Breast epithelium (tissue), 4 donors: ENCODE measurements at places on chromosomes 13 and 19.

GRCh38 chr19:45786533-45786894, 4.2 kb upstream of the DMPK start:
- no peaks in the 10 kb centered on the region for H3K27me3 ChIP-seq
- peaks cover 28% of the 10 kb centered on the region for H3K4me1 ChIP-seq
- no peak for DNase-seq
- no peak overlapping the region for H3K4me3 ChIP-seq
- H3K36me3 ChIP-seq, result peaks cover 6% of the 10 kb centered on the region

GRCh38 chr13:95420501-95420900, 119.2 kb upstream of the ABCC4 start:
- H3K27ac ChIP-seq, result no peak overlapping the region
- no peak overlapping the region for H3K4me3 ChIP-seq
- no peak for DNase-seq
- H3K36me3 ChIP-seq, result no peaks in the 10 kb centered on the region
- no peaks in the 10 kb centered on the region for H3K27me3 ChIP-seq

GRCh38 chr13:27203854-27204253, 32.2 kb upstream of the USP12 start:
- no peak overlapping the region for H3K27ac ChIP-seq
- no peaks in the 10 kb centered on the region for H3K27me3 ChIP-seq
- H3K4me3 ChIP-seq, result no peak overlapping the region
- DNase-seq, result no peak
- H3K36me3 ChIP-seq, result no peaks in the 10 kb centered on the region
- H3K4me1 ChIP-seq, result no peaks in the 10 kb centered on the region

DNA sequence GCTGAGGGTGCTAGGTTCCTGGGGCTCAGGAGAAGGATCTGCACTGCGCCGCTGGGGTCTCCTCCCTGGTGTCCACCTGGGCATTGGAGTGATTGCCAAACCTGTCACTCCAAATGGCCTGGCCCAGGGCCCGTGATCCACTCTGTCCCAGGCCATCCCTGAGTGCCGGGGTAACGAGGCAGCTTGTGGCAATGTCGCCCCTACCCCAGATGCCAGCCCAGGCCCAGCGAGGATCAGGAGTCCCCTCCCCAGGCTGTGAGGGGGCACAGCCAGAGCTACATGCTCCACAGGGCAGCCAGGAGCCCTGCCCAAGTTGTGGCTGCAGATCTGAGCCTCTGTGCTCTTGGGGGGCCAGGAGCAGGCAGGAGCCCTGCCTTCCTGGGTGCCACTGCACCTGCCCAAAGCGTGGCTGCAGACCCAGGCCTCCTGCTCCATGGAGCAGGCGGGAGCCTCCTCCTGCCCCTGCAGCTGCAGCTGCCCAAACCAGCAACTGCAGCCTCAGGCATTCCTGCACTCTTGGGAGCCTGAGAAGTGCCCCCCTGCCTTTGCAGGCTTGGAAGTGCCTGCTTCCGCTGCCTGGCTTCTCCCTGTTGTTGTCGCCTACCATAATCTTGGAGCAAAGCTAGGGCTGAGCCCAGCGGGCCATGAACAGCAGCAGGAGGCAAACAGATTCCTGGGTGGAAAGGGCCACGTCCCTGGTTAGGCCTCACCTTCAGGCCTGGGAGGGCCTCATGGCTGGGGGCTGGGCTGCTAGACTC, 4.6 kb downstream of the IGFL4 start:
- no peaks in the 10 kb centered on the region for H3K36me3 ChIP-seq
- H3K4me1 ChIP-seq, result peaks cover 7% of the 10 kb centered on the region
- H3K27ac ChIP-seq, result peak overlapping the region; percentile 43
- DNase-seq, result no peak

- H3K27me3 ChIP-seq, result no peaks in the 10 kb centered on the region
- H3K4me3 ChIP-seq, result no peak overlapping the region
- H3K27ac ChIP-seq, result peak overlapping the region; percentile 60
These were observed 16.3 kb downstream of the TEX101 start for GRCh38 chr19:43430976-43431375.

- no peaks in the 10 kb centered on the region for H3K27me3 ChIP-seq
- H3K4me1 ChIP-seq, result no peaks in the 10 kb centered on the region
- H3K36me3 ChIP-seq, result no peaks in the 10 kb centered on the region
- no peak for DNase-seq
- H3K4me3 ChIP-seq, result no peak overlapping the region
These were observed 52.3 kb upstream of the PARP4 start for GRCh38 chr13:24564881-24565280.

DNA sequence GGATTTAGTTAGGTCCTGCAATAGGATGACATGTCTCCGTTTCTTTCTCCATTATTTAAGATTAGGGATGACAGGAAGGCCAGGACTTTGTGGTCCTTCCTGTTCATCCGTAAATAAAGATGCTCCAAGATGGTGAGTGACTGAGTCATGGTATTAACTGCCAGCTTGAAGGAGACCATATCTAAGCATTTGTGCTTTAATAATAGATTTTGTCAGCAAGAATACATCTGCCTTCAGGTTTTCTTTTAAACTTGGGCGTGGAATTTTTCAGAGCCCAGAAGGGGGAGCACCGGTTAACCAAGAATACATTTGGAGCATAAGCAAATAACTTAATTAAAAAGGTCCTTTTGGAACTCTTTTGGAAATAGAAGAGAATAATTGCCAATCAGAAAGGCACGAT, 68.2 kb downstream of the ARHGAP35 start:
- DNase-seq, result no peak
- H3K4me1 ChIP-seq, result peaks cover 4% of the 10 kb centered on the region
- H3K4me3 ChIP-seq, result no peak overlapping the region
- H3K27me3 ChIP-seq, result no peaks in the 10 kb centered on the region
- no peak overlapping the region for H3K27ac ChIP-seq

DNA sequence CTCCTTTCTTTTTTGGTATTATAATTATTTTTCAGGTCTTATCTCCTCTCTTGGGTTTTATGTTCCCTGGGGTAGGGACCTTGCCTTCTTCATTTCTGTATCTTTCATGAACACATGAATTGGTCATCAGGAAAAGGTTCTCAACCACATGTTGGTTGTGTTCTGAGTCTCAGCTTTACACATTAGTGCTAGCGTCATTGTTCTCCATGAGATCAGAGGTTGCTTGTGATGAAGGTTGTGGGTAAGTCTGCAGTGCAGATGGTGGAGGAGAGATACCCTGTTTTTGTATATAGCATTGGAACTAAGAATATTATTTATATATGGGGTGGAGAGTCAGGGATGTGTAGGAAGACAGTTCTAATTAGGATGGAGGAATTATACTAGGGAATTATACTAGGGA, 24.5 kb upstream of the CEACAM8 start:
- no peaks in the 10 kb centered on the region for H3K27me3 ChIP-seq
- no peak overlapping the region for H3K27ac ChIP-seq
- no peak for DNase-seq

- H3K36me3 ChIP-seq, result no peaks in the 10 kb centered on the region
- no peak overlapping the region for H3K4me3 ChIP-seq
- no peaks in the 10 kb centered on the region for H3K4me1 ChIP-seq
- no peaks in the 10 kb centered on the region for H3K27me3 ChIP-seq
- no peak for DNase-seq
- H3K27ac ChIP-seq, result no peak overlapping the region
These were observed 1586.0 kb upstream of the PRR20A start for GRCh38 chr13:55554741-55555140.

DNA sequence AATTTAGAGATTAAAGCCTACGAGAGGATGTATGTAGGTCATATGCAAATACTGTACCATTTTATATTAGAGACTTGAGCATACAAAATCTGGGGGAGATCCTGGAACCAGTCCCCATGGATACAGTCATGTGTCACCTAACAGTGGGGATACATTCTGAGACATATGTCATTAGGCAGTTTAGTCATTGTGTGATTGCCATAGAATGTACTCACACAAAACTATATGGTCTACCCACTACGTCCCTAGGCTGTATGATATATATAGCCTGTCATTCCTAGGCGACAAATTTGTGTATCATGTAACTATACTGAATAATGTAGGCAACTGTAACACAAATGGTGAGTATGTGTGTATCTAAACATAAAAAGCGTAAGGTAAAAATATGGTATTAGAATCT, 62.8 kb downstream of the WDFY2 start:
- no peak overlapping the region for H3K4me3 ChIP-seq
- no peak overlapping the region for H3K27ac ChIP-seq
- DNase-seq, result no peak
- no peaks in the 10 kb centered on the region for H3K36me3 ChIP-seq
- H3K27me3 ChIP-seq, result no peaks in the 10 kb centered on the region

DNA sequence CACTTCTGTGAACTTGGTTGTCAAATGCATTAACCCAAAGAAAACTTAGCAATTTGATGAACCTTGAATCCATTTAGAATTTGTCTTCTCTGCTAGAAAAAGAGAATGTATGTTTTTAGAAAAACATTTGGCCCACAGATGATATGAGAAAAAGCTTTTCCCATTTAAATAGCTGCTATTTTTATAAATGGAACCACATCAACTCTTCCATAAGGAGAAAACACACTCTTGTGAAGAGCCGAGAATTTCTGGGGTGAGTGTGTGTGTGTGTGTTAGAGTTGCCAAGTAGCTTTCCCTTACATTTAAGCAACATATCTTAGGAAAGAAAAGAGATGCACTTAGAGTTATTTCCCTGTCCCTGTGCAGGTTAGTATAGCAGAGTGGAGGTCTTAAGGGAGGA, 322.8 kb downstream of the ITGBL1 start:
- H3K27me3 ChIP-seq, result no peaks in the 10 kb centered on the region
- H3K27ac ChIP-seq, result no peak overlapping the region
- H3K4me1 ChIP-seq, result no peaks in the 10 kb centered on the region
- H3K4me3 ChIP-seq, result no peak overlapping the region
- no peaks in the 10 kb centered on the region for H3K36me3 ChIP-seq

DNA sequence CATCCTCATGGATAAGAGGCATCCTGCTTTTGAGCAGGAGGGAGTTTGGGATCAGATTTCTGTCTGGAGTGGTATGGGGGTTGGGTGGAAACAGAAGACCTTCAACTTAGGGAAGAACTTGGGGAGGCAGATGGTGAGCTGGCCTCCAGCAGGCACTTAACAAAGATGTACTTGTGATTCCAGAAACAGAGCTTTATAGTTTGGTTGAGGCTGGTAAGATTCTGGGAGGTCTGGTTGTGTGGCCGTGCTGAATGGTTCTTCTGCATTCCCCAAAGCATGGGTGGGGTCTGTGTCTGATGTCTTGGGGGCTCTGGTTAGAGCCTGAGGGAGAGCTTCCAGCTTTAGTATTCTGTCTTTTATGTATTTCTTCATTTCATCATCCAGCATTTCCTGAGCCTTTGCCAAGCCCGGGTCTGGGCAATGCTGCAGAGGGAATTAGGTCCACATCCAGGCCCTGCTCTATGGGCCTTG, 4.8 kb downstream of the MEGF8 start:
- no peaks in the 10 kb centered on the region for H3K4me1 ChIP-seq
- no peak overlapping the region for H3K4me3 ChIP-seq
- no peaks in the 10 kb centered on the region for H3K27me3 ChIP-seq
- no peaks in the 10 kb centered on the region for H3K36me3 ChIP-seq
- no peak for DNase-seq
- H3K27ac ChIP-seq, result no peak overlapping the region

GRCh38 chr13:30843548-30843947, 62.5 kb upstream of the MEDAG start:
- H3K36me3 ChIP-seq, result no peaks in the 10 kb centered on the region
- H3K4me3 ChIP-seq, result no peak overlapping the region
- no peak for DNase-seq
- H3K27me3 ChIP-seq, result no peaks in the 10 kb centered on the region

DNA sequence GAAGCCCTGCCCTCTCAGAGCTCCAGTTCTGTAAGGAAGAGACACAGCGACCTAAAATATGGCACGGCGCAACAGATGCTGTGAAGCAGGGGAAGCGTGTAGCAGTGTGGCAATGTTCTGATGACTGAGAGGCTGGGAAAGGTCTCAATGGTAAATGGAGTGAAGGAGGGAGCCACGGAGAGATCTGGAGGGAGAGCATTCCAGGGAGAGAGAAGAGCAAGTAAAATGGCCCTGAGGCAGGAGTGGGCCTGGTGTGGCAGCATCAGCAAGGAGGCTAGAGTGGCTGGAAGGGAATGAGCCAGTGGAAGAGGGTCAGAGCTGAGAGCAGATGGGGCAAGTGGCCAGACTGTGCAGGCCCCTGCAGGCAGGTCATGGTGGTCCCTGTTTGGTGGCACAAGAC, 16.4 kb downstream of the RCN3 start:
- no peak overlapping the region for H3K27ac ChIP-seq
- H3K36me3 ChIP-seq, result no peaks in the 10 kb centered on the region
- H3K4me1 ChIP-seq, result no peaks in the 10 kb centered on the region
- DNase-seq, result no peak
- H3K4me3 ChIP-seq, result no peak overlapping the region
- H3K27me3 ChIP-seq, result no peaks in the 10 kb centered on the region

DNA sequence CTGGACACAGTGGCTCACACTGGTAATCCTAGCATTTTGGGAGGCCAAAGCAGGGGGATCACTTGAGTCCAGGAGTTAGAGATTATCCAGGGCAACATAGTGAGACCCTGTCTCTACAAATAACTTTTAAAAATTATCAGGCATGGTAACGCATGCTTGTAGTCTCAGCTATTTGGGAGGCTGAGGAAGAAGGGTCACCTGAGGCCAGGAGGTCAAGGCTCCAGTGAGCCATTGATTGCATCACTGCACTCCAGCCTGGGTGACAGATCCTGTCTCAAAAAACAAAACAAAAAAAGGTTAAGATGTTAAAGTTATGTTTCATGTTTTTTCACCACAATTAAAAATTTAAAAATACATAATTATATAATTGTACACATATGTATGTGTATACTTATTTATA, 19.2 kb upstream of the DIAPH3 start:
- H3K4me1 ChIP-seq, result no peaks in the 10 kb centered on the region
- no peak overlapping the region for H3K4me3 ChIP-seq
- H3K27me3 ChIP-seq, result no peaks in the 10 kb centered on the region
- no peaks in the 10 kb centered on the region for H3K36me3 ChIP-seq
- DNase-seq, result no peak
- no peak overlapping the region for H3K27ac ChIP-seq

DNA sequence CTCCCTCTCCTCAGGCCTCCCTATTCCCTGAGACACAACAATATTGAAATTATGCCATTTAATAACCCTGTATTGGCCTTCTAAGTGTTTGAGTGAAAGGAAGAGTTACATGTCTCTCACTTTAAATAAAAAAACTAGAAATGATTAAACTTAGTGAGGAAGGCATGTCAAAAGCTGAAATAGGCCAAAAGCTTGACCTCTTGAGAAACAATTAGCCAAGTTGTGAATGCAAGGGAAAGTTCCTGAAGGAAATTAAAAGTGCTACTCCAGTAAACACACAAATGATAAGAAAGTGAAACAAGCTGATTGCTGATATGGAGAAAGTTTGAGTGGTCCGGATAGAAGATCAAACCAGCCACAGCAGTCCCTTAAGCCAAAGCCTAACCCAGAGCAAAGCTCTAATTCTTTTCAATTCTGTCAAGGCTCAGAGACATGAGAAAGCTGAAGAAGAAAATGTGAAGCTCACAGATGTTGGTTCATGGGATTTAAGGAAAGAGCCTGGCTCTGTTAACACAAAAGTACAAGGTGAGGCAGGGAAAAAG, 127.6 kb downstream of the TNFRSF19 start:
- H3K27ac ChIP-seq, result no peak overlapping the region
- no peak for DNase-seq
- H3K4me3 ChIP-seq, result no peak overlapping the region
- H3K27me3 ChIP-seq, result no peaks in the 10 kb centered on the region

- peak overlapping the region; percentile 95 for H3K27ac ChIP-seq
- peak overlapping the region; percentile 74 for H3K4me3 ChIP-seq
- H3K27me3 ChIP-seq, result no peaks in the 10 kb centered on the region
- no peaks in the 10 kb centered on the region for H3K36me3 ChIP-seq
These were observed 1.1 kb downstream of the KLHL26 start for GRCh38 chr19:18637673-18638630.
